Esophagus mucosa (tissue), 1 donor: ENCODE measurements at places on chromosomes 3 and 15. TPM values are rescaled to one million over a fixed set of nuclear protein-coding genes. Genes with fewer than 3 reads are reported as not detected.
A peak's percentile ranks its signal among the peaks of the same experiment; 100 is the strongest.

Gene UBA3
- 47.8 TPM for total RNA-seq

Gene TNFAIP8L3
- total RNA-seq, result 7.3 TPM

Gene TLR9
- total RNA-seq, result 0.04 TPM

Gene STOML1
- total RNA-seq, result 10.4 TPM

Gene TAGLN3
- total RNA-seq, result not detected

Gene RGMA
- total RNA-seq, result 40.5 TPM

Gene XCR1
- total RNA-seq, result 0.04 TPM

Gene COL6A5
- total RNA-seq, result 0.16 TPM

Gene CLSTN2
- 1.5 TPM for total RNA-seq

Gene SLC28A1
- not detected for total RNA-seq

Gene DNAH12
- 0.08 TPM for total RNA-seq

Gene HIGD2B
- total RNA-seq, result not detected

DNA sequence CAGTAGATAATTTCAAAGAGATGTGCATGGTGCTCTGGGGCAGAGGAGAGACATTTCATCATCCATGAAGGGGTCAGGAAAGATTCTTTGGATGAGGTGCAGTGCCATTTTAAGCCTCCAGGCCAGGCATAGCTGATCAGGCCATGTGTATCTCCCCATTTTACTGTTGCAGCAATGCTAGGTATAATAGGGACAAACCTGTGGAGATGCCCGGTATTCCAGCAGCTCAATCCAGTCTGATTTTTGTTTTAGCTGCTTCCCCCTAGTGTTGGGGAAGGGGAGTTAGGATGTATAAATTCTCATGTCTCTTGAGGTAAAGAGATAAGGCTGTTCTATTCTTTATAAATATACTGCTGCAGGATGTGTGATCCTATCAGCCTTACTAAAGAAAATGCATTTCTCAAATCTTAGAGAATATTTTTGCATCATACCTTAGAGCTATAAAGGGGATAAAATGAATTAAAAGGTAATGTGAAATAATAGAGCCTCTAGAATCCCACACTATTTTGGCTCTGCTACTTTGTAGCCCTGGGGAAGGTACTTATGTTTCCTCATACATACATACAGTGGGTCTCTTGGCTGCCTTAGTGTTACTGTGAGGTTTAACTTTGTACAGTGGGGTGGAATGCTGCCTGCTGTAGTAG lies 5.2 kb downstream of the CDV3 start:
- no peak for ATAC-seq

GRCh38 chr3:170638988-170639387 lies 53.1 kb upstream of the SLC7A14 start:
- ATAC-seq, result no peak

GRCh38 chr3:29280404-29281093 lies at the start of gene RBMS3:
RBMS3 (plus strand) TSS chr3:29281071.
- peak; percentile 79 for ATAC-seq

DNA sequence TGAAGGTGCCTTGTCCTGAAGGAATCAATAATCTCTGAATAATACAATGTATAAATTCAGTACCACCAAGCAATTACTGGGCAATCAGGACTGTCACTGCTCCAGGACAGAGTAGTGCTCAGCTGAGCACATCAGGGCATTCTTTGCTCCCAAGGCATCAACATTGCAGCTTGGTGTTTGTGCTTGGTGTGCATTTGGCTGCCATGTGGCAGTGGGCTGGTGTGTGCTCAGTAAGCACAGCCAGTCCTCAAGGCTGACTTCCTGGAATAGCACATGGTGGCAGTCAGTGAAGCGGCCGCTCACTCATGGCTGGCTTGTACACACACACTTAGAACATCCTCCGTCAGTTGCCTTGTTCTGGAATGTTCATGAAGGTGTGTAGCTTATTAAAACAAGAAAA lies 217.0 kb downstream of the EPHB1 start:
- no peak for ATAC-seq

- peak; percentile 52 for ATAC-seq
Observed at GRCh38 chr3:24475925-24476324, 18.7 kb downstream of the THRB start.

- peak; percentile 87 for ATAC-seq
Observed at GRCh38 chr15:88246666-88247446, 9.7 kb downstream of the NTRK3 start.

DNA sequence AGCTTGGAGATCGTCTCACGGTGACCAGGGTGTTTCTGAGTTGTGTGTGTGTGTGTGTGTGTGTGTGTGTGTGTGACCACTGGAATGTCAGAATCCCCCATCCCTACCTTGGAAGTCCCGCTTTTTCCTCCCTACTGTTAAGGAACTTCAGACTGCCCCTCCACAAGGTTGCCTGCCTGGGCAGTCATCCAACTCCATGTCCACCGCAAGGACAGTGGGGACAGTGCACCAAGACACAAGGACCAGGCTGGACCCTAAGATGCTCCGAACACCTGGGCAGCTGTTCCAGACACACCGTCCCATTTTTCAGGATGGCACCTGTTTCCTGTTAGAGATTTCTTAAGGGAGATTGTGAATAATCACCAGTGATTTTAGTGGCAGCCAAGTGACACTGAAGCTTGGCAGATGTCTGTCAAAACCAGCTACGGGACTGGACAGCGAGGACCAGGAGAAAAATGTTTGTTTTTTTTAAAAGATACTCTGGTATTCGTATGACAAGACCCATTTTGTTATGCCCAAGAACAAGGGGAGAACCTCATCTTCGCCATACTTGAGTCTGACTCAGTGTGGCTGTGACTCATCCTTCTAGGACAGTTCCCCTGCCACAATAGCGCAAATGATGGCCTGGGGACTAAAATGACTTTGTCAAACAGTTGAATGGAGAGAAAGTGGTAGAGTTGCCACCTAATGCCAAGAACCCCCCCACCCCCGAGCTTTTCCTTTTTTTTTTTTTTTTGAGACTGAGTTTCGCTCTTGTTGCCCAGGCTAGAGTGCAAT lies 15.5 kb downstream of the PAQR9 start:
- ATAC-seq, result peak; percentile 47
